ENCODE measurements at places on chromosomes 16 and 17. TPM values are rescaled to one million over a fixed set of nuclear protein-coding genes. Genes with fewer than 3 reads are reported as not detected.

CPPED1 gene
- 47.2 TPM for total RNA-seq

CTDNEP1 gene
- 33.8 TPM for total RNA-seq

KRT33A gene
- total RNA-seq, result not detected

ACSM5 gene
- not detected for total RNA-seq

CEP295NL gene
- 2.6 TPM for total RNA-seq

TBC1D3H gene
- total RNA-seq, result not detected

TBCD gene
- 77.5 TPM for total RNA-seq

PSMC3IP gene
- 14.5 TPM for total RNA-seq

AURKB gene
- total RNA-seq, result 66.0 TPM

GALR2 gene
- not detected for total RNA-seq

DNAAF8 gene
- 0.93 TPM for total RNA-seq

JPH3 gene
- 0.13 TPM for total RNA-seq

POLR3K gene
- total RNA-seq, result 7.3 TPM

HOXB2 gene
- 8.1 TPM for total RNA-seq

LDHD gene
- total RNA-seq, result 0.80 TPM

TMEM235 gene
- total RNA-seq, result not detected
